ENCODE measurements at places on chromosomes 12 and 14.

DNA sequence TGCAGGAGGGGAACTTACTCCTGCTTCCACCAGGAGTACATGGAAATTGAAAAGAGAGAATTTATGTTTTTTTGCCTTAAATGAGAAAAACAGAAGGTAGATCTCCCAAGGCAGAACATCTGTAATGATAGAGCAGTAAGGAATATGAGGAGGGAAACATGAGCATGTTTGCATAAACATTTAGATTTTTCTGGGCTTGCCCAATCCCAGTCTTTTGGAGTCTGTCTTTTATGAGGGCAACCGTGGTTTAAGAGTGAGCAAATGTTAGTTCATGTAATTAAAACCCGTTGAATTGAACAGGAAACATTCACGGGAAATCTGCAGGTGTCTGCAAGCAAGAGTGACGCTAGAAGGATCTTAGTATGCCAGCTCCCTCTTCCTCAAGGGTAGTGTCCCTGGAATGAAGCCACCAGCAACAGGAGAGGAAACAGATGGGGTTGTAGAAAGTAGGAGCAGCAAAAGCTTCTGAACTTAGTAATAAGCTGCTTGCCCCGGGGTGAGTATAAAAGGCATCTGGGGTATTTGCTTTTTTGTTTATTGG is 79.3 kb downstream of the ARF6 start:
- DNase-seq: no peak

- DNase-seq: no peak
Observed at GRCh38 chr12:88208661-88209060, 66.6 kb downstream of the TMTC3 start.

DNA sequence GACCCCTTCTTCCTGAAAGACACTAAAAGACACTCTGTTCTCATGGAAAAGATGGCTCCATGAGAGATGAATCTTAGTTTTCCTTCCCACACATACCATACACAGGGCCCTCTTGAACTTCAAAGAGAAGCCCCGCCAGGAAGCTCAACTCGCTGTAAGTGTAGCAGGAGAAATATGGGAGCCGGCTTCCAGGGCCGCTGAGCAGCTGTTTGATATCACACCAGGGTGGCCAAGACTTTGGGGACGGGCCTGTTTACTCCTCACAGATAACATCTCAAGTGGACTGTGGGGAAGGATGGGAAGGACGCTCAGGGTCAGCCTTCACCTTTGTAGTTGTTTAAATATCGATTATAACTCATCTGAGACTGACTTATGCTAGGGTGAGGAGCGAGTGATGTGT is 235.5 kb upstream of the TBX3 start:
- no peak for DNase-seq

- no peak for DNase-seq
Observed at GRCh38 chr12:99498756-99499155, 148.8 kb upstream of the GARIN6 start.

DNA sequence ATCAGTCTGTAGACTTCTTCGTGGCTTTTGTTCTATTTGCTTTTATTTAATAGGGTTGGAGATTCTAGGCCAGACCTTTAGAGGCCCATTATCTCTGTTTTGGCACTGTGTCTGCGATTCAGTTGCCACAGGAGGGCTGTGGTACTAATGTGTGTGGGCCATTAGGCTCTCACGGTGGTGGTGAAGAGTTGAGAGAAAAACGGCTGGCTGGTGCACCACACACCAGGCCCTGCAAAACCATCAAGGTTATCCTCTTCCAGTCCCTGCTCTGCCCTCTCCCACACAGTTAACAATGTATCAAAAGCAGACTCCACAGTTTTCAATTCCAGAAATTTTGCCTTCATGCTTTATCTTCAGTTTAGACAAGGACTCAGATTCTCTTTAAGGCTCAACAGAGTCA is 97.7 kb downstream of the MYF5 start:
- DNase-seq: no peak
